ENCODE measurements at places on chromosomes 4 and X.

DNA sequence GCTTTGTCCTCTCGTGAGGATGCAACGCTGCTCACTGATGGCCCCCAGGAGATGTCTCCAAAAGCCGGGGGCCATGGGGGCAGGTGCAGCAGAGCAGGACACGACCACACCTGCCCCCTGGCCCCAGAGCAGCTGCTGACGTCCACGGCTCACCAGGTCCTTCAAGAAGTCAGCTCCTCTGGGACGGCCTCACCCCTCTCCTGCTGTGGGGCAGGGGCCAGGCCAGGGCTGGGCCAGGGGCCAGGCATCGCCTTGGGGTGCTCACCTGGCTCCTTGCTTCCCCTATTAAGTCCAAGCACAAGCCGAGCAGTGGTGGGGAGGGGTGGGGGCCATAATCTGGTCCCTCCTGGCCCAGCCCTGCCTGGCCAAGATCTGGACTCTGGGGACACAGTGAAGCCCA is 28.6 kb upstream of the MXD4 start:
- no peak for DNase-seq

GRCh38 chr4:75821966-75822365 is 80.3 kb downstream of the PPEF2 start:
- DNase-seq = no peak

- DNase-seq = no peak
Measured at GRCh38 chr4:178027796-178028195, 585.6 kb upstream of the AGA start.

DNA sequence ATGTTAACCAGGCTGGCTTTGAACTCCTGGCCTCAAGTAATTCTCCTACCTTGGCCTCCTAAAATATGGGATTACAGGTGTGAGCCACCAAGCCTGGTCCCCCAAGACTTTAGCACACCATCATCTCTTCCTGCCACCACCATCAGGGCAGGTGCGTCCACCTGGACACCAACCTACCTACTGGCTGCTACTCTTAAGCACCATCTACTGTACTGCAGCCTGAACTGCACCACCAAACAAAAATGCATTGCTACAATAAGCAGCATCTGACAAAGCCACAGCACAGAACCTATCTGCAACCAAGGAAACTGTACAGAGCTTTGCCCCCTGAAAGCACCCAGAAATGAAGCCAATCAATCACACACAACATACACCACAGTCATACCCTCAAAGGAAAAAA is 139.7 kb downstream of the EFHC2 start:
- no peak for DNase-seq

DNA sequence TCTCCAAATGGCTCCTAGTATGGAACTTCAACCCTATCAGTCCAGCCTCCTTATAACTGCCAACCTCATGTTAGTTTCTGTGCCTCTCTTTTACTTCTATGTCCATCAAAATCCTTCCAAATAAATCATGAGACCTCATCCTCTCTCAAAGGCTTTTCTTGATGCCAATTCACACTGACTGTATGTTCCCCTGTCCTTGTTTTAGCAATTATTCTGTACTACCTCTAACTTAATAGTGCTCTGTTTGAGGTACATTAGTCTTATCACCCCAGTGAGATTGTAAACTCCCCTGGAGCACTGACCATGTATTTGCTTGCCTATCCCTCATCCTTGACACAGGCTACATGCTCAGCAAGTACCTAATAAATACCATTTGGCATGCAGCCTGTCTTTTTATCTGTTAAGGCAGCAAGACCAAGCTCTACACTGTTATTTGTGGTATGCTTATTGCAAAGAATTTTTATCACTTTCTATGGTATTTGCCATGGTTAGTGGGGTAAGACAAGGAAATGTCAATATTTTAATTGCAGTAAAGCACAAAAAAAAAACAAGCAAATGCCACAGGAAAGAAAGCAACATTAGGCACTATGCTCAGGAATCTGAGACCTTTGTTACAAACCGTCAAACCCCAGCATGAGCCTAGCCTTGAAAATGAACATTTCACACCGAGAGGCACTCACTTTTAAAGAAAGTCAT is 119.2 kb downstream of the SMARCA1 start:
- DNase-seq = no peak

DNA sequence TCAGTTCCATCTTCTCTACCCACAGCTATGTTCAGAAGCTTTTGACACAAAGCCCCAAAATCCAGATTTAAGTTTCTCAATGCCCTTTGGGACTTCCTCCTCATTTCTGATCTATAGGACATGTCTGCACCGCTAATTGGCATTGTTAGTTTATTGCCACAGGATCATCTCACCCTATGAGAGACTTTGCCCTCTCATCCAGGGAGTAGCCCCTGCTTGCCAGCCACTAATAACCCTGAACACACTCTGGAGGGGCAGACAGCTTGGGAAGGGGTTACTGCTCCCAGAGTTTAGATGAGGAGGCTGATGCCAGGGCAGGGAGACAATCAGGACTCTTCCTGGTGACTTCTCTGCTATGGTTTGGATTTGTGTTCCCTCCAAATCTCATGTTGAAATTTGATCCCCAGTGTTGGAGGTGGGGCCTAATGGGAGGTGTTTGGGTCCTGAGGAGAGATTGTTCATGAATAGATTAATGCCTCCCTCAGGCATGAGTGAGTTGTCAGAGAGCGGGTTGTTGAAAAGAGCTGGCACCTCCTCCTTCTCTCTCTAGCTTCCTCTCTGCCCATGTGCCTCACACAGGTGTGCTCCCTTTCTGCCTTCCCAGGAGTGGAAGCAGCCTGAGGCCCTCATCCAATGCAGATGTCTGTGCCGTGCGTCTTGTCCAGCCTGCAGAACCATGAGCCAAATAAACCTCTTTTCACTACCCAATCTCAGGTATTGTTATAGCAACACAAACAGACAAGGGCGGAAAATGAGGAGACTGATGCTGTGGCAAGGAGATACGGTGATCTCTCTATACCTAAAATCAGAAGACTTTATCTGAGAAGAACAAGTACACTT is 3.6 kb upstream of the SCARB2 start:
- DNase-seq = no peak

DNA sequence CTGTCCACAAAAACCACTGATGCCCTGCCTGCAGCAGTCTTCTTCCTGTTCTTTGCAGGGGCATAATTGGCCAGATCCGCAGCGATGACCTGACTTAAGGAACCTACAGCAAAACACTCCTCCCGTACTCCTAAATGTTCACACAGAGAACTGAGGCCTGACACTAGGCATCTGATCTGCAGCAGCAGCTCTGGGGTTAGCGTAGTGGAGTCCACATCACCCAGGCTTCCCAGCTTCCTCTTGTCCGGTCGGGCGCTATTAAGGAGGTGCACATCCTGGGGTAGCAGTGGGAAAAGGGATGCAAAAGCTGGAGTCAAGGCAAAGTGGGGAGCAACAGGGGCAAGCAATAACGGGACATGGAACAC is 758 bp downstream of the SCFD2 start:
- no peak for DNase-seq

GRCh38 chr4:25937801-25938200 is 23.8 kb downstream of the SMIM20 start:
- no peak for DNase-seq

- DNase-seq = no peak
Measured at GRCh38 chr4:52028970-52029369, 8.8 kb upstream of the LRRC66 start.

DNA sequence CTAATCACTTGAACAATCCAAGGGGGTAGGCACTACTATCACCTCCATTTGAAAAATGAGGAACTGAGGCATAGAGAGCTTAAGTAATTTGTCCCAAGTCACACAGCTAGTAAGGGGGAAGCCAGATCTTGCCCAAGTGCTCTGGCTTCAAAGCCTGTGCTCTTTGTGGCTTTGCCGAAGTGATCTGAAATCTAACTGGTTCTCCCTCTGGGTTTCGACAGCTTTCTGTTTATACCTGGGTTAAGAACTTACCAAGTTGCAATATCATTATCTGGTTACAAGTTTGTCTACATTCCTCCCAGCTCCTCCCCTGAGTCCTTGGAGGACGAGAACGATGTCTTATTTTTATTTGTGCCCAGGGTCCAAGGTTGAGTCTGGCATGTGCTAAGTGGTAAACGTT is 125.3 kb upstream of the RAI2 start:
- DNase-seq = no peak

GRCh38 chr4:74083546-74083945 is 15.4 kb downstream of the CXCL2 start:
- DNase-seq = no peak

DNA sequence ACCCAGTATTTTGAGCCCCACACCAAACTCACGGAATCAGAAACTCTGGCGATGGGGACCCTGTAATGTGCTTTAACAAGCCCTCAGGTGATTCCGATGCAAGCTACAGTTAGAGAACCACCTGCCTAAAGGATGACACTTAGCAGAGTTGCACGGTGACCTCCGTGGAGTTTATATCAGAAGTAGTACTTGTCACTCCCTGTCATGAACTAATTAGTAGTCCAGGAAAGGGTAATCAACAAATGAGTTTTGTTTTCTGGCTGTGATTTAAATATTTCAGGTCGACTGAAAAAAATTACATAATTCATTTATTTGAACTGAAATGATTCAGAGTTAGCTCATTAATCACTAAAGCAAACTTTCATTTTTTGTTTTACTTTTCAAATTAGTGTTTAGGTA is 56.4 kb downstream of the TMA16 start:
- DNase-seq = no peak

GRCh38 chr4:156673483-156673882 is 298.1 kb downstream of the PDGFC start:
- peak; percentile 5 for DNase-seq

DNA sequence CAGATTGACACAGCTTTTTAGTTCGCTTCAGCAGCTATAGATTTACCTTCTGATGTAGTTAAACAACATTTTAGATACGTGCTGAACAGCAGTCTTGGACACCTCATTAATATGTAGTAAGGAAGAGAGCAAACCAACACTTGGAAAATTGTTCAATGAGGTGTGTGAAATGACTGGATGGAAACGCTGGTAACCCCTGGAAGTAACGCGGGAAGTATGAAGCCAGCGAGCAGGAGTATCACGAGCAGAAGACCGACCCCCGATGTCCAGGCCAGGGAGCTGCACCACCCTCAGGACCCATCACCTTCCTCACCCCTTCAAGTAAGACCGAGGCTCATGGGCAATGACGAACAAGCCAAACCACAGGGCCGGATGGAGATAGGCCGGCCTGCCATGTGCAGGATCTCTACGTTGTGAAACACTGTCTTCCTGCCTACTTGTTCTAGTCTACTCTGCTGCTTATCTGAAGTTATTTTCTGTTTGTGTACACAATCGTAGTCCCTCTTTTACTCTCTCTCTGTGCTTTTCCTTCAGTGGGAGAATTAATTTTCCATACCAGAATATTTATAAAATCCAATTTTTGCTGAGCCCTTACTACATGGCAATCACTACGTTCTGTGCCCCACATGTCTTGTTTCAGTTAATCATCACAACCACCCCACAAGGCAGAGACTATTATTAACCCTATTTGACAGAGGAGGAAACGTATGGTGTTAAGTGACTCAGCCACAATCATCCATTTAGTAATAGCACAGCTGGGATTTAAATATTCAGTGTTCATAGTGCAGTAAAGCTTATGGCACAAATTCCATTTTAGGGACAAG is 221.7 kb downstream of the APBB2 start:
- DNase-seq = no peak

- no peak for DNase-seq
Measured at GRCh38 chr4:100566396-100566795, 48.6 kb upstream of the EMCN start.

DNA sequence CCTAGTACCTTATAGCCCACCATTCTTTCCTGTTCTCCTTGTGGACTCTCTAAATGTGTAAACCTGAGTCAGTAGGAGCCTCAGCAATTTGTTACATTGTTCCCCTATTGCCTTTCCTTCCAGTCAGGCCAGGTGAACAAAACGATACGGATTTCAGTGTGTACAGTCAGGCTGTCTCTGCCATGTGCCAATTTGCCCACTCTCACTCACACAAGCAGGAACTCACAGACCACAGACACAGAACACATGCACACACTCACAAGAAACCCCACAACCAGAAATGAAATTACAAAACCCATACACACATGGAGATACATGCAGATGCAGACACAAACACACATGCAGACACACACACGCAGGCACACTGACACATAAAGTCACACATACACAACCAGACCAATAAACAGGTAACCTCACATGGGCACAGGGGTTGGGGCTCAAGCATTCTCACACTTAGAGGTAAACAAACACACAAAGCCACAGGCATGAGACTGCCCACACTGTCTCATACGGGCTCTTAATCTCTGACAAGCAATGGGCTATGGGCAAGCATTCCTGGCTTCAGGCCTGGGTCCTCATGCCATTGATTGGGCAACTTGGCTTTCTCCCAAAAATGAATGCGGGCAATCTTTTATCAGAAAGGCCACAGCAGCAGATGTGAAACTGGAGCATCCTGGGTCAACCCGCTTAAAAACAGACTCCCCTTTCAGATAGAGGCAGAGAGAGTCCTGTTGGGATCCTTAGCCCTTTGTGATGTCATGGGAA is 68.7 kb downstream of the NBDY start:
- no peak for DNase-seq

DNA sequence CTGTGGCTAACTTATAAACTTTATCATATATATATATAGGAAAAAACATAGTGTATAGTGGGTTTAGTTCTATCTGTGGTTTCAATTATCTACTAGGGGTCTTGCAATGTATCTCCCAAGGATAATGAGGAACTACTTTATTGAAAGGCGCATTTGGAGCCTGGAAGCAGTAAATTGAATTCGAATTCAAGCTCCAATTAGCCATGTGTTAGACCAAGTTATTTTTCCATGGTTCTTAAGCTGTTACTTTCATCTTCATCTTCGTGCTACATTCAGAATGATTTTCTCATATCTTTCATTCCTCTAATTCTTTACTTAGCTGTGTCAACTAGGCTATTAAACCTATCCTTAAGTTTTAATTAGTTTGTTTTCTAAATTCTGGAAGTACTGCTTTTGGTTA is 27.2 kb upstream of the MANBA start:
- DNase-seq = no peak

DNA sequence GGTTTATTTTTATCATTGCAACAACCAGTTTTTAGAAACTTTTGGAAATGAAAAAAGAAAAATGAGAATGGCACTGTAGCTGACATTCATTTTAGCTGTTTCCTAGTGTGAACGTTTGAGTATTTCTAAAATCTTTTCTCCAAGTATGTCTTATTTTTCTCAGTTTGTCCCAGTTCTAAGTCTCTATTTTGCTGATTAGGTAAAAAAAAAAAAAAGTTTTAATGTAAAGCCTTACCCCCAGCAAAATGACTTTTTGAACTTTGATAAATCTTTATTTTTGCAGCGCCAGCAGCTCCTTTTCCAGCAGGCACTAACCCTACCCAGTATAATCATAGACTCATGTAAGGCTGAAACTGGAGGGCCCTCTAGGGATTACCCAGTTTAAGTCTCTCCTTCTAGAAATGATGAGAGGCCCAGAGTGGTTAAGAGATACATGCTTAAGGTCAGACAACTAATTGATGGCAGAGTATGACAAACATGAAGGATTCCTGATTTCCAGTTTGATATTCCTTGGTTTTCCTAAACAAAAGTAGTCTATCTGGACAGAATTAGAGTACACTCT is 84.3 kb upstream of the SLC4A4 start:
- DNase-seq = no peak

- no peak for DNase-seq
Measured at GRCh38 chrX:71619986-71620385, 1.7 kb upstream of the CXCR3 start.

GRCh38 chrX:85419293-85419692 is 39.8 kb upstream of the POF1B start:
- DNase-seq = no peak
